ENCODE measurements at places on chromosomes 3 and 15.
A peak's percentile ranks its signal among the peaks of the same experiment; 100 is the strongest.

- DNase-seq: no peak
Observed at GRCh38 chr15:90037961-90038631, 37.0 kb downstream of the ZNF710 start.

DNA sequence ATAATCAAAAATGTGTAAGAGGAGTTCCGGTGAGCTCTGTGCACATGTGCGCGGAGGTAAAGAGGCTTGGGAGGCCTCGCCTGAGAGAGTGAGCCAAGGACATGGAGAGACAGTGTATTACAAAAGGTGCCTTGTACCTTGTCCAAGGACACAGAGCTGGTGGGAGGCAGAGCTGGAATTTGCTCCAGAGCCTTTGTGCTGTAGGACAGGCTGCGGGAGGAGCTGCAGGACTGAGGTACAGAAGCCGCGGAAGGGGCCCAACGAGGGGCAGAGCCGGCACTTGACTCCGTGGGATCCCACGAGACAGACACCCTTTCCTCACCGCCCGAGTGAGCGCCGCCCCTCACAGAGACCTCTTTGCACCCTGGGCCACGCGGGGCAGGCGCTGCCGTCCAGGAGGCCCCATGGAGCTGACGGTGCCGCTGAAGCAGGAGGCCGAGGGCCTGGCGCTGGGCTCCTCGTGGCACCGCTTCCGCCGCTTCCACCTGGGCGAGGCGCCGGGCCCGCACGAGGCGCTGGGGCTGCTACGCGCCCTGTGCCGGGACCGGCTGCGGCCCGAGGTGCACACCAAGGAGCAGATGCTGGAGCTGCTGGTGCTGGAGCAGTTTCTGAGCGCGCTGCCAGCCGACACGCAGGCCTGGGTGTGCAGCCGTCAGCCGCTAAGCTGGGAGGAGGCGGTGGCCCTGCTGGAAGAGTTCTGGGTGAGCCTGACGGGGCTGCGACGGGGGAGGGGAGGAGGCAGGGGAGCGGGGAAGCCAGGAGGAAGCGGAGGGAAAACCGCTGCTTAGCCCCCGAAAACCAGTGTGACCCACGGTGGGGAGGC, 68.7 kb downstream of the SLTM start:
- DNase-seq: peak; percentile 66

DNA sequence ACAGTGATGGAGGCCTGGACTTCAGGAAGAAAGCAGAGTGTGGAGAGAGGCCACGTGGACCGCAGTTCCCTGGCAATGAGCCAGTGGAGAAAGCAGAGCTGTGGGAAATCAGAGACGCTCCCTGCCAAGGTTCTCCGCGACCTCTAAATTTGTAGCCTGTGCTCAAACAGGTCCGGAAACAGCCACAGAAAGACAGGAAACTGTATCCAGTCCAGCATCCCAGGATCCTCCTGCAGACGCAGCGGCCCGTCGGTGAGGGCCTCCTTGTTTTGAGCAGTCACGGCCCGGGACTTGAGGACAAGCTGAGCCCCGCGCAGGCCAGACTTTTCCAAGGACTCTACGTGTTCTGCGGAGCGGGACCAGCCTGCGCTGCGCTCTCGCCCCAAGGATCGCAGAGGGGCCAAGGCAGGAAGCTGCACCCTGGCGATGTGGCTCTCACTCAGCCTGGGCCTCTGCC, 22.3 kb downstream of the RPSA start:
- no peak for DNase-seq

DNA sequence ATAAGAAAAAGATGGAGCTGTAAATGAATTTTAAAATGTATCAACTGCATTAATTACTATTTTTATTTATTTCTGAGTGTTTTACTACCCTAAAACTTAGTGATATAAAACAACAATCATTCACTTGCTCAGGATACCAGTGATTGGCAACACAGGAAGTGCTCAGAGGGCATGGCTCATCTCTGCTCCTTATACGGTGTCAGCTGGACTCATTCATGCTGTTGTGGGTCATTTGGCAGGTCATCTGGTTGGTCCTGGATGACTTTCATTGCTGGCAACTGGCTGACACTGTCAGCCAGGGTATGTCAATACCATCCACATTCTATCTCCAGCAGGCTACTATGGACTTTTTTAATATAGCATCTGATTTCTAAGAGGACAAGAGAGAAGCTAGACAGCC, 689.6 kb upstream of the NECTIN3 start:
- DNase-seq: no peak

DNA sequence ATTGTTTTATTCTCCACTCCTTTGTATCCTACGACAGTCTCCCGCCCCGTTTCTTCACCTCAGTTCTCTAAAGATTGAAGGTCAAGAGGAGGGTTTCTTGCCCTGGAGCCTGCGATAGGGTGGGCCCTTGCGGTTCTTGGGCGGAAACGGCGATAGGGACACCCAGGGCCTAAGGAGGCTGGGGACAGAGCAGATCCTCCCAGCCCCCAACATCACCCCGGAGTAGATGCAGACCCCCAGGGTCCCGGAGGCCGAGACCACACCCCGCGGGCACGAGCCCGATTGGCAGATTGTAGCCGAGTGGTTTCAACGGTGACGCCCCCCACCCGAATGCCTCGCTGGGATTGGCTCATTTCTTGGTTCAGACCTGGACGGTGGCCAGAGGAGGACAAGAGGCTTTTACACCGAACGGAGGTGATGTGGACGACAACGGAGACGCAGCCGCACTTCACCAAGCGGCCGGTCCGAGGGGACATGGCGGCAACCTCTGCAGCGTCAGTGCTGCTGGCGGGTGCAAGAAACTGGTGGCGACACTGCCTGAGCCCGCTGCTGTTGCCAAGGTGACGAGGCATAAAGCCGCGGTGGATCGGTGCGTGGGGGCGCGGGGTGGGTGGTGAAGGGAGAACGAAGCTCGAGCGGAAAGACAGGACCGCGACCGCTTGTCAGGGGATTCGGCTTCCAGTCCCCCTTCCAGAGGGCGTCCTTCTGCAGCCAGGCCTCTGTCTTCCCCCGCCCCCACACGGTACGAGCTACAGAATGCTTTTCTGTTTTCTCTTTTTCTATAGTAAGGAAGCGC, 19.0 kb upstream of the MCF2L2 start:
- DNase-seq: peak; percentile 86

DNA sequence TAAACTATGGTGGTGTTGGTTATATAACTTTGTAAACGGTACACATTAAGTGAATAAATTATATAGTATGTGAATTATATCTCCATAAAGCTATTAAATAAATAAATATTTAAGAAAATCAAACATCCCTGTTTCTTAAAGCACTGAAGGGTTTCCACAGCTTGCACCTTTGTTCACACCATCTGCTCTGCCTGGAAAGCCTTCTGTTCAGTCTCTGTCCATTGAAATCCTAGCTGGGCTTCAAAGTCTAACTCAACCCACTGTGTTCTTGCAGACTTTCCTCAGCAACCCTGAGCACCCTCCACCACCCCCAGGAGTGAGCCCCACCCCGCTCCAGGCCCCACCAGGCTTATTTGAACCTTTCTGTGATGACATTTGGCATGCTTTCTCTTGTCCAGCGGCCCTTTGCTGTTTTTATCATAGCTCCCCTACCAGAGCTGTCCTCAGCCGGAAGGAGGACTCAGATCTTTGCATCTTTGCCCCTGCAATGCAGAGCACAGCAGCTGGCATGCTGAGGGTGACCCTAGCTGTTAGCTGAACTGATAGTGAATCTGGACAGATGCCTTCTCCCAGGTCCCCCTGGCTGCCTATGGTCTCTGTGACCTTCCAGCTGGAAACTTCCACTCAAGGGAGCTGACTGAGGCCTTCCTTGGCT, 105.2 kb downstream of the DAPK2 start:
- no peak for DNase-seq

- DNase-seq: no peak
Observed at GRCh38 chr15:39094116-39094515, 486.8 kb upstream of the THBS1 start.

- no peak for DNase-seq
Observed at GRCh38 chr3:171981271-171981605, 58.1 kb upstream of the FNDC3B start.

DNA sequence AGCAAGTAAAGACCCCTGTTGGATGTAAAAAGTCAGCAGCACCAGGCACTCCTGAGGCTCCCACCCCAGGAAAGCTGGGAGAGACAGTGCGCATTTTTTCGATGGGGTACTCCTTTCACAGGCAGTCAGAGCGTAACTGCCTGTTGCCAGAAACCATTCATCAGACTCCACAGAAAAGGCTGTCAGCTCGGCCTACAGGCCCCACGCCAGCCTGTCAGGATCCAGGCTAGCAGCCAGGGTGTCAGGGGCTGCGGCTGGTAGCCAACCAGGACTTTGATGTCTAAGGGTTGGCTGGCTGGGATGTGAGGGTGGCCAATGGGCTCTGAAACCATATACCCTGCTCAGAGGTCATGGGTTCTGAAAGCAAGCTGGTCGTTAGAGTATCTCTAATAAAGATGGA, 164.5 kb downstream of the WNT5A start:
- DNase-seq: no peak

- DNase-seq: no peak
Observed at GRCh38 chr15:35519541-35520149, 26.3 kb downstream of the DPH6 start.

- DNase-seq: peak; percentile 8
Observed at GRCh38 chr3:89049119-89049518, 58.3 kb upstream of the EPHA3 start.

DNA sequence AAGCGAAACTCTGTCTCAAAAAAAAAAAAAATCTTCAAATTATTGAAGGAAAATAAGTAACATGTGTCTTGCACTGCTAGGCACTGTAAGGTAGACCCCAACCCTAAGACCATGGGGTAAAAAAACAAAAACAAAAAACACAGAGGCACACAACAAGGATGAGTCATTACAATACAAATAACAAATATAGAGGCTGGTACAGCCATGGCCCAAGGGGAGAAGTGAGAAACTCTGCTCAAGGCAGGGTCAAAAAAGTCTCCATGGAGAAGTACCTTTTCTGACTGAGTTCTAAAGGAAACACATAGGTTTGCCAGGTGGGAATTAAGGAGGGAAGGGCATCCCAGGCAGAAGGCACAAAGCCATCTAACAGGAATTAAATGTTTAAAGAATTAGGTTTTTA, 54.5 kb downstream of the TOP2B start:
- no peak for DNase-seq

DNA sequence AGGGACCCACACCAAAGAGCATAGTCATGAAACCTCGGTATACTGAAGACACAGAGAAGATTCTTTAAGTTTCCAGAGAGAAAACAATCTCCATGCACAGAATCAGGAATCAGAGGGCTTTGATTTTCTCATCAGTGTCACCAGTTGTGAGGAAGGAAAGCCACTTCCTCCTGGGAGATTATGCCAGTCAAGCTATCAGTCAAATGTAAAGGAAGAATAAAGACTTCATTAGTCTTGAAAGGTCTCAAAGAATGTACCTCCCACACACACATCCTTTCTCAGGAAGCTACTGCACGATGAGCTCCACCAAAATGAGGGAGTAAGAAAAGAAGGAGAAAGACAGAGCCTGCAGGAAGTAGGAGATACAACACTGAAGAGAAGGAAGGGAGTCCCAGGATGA, 486.3 kb downstream of the SHQ1 start:
- DNase-seq: no peak

DNA sequence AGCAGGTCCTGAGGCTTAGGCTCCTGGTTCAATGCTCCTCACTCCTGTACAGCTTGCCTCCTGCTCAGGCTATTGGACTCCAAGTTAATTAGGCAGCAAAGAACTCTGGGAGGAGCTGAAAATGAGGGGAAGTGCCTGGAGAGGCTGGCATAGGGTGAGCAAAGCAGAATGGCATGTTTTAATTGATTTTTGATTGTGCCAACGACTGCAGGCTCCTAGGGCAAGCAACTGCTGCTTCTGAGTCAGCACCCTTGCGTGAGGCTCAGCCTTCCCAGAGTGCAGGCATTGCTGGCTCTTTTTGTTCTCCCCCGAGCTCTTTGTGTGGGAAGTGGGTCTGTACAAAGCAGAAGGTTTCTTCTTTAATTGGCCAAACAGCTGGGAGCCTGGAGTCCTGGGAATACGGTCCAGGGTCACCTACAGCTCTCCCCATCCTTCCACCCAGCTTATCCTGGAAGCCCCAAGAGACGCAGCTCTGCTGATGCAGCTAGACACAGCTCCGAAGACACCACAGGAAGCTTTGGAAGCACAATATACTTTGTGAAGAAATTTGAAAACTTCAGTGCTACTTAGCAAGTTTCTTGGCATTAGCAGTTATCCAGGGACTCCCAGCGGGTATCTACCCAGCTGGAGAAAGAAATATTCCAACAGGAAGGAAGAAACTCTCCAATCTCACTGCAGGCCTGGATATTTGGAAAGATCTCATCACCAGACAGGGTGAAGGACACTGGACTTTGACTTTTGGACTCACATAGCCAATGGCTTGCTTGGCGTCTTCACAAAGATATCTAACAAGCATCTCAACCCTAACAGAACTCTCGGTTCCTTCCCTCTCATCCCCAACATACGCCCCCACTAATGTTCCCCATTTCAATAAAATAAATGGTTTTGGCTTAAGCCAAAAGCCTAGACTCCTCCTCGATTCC, 76.8 kb downstream of the BDH1 start:
- peak; percentile 59 for DNase-seq

- DNase-seq: no peak
Observed at GRCh38 chr3:195009616-195010015, 261.3 kb downstream of the XXYLT1 start.

- no peak for DNase-seq
Observed at GRCh38 chr3:45693941-45694521, 4.8 kb downstream of the SACM1L start.

DNA sequence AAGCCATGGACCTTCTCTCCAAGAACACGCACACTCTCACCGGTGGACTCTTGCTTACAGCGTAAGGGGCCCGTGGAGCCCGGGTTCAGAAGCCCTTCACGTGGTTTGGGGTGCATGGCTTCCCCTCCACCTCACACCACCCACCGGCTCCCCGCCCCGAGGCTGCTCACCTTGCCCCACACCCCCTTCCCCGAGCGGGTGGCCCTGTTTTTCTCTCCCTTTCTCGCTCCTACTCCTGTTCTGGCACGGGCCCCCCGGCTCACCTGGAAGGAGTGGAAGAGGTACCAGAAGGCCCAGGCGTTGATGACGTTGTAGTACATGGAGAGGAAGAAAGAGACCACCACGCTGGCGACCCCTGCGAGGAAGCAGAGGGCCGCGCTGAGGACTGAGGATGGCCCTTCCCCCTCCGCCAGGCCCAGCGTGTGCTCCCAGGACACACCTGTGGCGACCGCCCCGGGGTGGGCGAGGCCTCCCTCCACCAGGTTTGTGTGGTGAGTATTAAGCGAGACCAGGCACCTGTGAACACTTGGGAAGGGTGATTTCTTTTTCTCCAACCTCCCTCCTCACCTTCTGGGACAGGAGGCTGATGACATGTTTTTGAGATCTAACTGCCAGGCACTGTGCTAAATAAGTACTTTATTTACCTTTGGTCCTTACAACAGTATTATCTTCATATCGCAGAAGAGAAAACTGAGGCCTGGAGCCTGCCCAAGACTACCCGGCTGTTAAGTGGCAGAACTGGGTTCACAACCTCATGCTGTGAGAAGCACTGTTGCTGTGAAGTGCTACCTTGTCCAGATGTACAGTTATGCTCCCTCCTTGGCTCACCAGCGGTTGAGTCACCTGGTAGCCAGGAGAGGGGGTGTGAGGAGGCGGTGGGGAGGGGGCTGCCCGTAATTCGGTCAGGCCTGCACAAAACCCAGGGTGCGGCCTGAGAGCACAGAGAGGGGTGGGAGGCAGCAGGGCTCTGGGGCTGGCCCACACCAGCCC, 16.3 kb downstream of the SLC6A20 start:
- no peak for DNase-seq

All from AG20443 (cell line).